ENCODE measurements at places on chromosomes 16 and 17.

DNA sequence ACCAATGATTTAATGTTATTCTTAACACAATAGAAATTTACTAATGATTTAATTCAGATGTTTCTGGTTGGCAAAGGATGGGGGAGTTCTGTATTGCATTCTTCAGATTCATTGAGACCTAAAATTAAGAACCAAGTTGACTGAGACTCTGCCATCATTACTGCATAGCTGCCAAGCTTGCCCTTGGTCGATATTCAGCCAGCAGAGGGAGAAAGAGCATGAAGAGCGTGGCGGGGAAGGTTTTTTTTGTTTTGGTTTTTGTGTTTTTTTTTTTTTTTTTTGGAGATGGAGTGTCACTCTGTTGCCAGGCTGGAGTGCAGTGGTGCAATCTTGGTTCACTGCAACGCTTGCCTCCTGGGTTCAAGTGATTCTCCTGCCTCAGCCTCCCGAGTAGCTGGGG lies 659.4 kb upstream of the EEF2KMT start:
- no peak for DNase-seq

GRCh38 chr17:76199469-76199868 lies 40.8 kb downstream of the RNF157 start:
- DNase-seq = no peak

DNA sequence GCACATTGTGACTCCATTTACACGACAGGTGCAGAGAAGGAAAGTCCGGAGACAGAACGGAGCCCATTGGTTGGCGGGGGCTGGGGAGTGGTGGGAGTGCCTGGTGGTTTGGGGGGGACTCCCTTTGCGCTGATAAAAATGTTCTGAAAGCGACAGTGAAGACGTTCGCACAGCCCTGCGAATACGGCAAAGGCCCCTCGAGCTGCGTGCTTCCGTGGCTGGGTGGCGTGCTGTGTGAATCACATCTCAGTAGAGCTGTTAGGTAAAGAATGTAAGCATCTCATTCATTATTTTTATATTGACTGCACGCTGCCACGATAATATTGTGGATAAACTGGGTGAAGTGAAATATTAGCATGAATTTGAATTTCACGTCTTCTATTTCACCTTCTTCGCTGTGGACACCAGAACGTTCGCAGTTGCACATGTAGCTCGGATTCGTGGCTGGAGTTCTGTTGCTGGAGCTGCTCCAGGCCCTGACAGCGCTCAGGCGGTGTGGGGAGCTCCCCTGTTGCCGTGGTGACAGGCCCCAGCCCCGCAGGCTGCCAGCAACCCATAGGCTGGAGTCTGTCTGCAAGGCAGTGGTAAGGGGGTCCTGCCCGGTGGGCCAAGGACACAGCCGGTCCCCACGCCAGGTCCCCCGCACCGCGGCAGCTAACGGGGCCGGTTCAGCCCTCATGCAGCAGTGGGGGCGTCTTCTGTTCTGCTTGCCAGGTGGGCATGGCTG lies 44.6 kb downstream of the SOX8 start:
- DNase-seq = no peak

DNA sequence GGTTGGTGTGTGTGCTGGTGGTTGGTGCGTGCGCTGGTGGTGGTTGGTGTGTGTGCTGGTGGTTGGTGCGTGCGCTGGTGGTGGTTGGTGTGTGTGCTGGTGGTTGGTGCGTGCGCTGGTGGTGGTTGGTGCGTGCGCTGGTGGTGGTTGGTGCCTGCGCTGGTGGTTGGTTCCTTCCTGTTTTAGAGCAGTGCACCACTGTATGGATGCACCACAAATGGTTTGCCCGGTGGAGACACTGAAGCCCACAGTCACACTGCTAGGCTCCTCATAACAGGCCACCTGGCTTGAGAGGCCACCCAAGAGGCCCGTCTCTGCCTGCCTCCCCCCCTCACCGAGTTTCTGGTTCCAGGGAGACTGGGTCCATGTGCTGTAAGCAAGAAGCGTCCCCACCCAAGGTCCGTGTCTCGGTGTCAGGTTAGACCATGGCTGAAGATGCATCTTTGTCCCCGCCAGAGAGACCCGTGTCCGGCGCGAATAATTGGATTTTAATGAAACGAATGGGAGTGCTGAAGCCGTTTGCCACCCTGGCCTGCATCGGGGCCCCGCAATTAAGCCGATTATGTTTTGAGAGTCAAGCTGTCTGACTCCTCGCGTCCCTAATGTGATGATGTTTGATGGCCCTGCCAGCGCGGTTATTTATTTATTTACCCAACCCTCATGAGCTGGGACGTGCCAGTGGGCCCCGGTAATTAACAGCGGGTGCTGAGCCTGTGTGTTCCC lies 161.3 kb upstream of the GSE1 start:
- peak; percentile 88 for DNase-seq

DNA sequence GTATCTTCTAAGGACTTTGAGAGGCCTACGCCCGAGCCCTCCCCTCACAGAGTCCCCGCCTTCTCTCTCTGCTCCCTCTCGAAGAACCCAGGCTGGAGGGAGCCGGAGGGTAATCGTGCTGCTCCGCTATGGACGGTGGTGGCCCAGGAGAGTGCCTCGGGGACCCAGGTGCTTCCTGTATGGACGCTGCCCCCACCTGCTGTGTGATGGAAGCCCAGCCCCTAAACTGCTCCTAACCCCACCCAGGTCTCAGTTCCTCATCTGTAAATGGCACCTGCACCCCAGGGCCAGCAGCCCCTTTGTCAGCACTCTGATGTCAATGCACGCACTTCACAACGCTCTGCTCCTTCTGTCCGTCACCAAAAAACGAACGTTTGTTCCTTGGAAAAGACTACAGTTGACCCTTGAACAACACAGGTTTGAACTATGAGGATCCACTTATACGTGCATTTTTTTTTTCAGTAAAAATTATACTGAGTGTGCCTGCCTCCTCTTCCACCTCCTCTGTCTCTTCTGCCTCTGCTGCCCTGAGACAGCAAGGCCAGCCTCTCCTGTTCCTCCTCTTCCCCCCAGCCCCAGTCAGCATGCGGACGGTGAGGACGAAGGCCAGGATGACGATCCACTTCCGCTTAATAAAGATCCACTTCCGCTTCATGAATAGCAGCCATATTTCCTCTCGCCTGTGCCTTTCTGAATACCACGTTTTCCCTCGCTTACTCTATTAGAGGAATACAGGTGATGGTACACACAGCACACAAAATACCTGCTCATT lies 118.3 kb downstream of the BANP start:
- no peak for DNase-seq
